ENCODE measurements at places on chromosomes 4 and X.

GRCh38 chr4:22897520-22898108 lies 204.9 kb downstream of the GBA3 start:
- DNase-seq = no peak

DNA sequence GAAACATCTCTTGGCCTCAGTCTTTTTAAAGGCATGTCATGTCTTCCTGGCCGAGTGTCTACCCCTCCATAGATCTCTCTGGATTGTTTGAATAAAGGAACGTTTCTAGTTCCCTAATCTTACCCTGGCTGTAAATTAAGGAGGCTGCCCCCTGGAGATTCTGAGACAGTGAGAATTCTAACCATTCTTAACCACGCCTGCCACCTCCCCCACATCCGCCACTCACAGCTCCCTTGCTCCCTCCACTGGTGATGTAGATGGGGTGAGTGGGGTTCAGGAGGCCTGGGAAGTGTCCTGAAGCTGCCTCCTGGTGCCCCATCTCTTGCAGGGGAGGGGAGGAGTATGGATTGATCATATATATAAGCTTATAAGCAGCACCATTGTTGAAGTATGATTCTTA lies 48.0 kb upstream of the TRIM2 start:
- DNase-seq = no peak

DNA sequence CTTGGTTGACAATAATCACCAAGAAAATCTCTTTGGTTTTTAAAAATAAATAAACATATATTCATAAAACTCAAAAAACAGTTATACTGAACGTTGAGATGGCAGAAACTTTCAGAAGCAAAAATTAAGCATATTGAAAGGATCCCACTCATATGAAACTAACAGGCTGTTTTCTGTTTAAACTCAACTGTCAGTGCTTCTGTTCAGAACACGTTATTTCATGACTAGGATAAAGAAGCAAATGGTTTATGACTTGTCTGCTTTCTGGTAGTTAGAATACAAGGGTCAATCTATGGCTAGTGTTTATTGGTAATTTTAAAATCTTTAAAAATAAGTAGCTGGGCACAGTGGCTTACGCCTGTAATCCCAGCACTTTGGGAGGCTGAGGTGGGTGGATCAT lies 4.1 kb downstream of the GPR82 start:
- DNase-seq = no peak

- no peak for DNase-seq
Observed at GRCh38 chrX:40205471-40205870, 107.7 kb upstream of the BCOR start.

- DNase-seq = no peak
Observed at GRCh38 chrX:118502161-118502789, 6.7 kb downstream of the DOCK11 start.

GRCh38 chr4:48340276-48340964 lies 909 bp upstream of the SLAIN2 start:
- no peak for DNase-seq

DNA sequence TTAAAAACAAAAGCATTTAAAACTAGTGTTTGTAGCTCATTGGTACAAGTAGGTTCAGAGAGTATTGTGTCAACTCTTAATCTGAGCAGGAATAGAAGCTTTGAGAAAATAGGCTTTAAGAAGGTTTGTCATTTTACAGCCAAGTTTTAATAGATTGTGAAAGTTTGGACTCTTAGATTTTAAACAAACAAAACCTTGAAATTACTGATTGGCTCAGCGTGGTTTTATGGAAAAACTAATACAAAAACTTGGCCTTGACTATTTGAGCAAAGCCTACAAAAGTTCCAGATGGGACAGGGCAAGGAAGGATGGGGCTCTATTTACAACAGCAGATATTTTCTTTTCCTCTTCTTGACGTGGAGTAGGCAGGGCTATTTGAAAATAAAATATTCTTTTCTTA lies 16.5 kb downstream of the ZFX start:
- DNase-seq = no peak

- peak; percentile 7 for DNase-seq
Observed at GRCh38 chr4:55184600-55185523, 59.5 kb upstream of the KDR start.

DNA sequence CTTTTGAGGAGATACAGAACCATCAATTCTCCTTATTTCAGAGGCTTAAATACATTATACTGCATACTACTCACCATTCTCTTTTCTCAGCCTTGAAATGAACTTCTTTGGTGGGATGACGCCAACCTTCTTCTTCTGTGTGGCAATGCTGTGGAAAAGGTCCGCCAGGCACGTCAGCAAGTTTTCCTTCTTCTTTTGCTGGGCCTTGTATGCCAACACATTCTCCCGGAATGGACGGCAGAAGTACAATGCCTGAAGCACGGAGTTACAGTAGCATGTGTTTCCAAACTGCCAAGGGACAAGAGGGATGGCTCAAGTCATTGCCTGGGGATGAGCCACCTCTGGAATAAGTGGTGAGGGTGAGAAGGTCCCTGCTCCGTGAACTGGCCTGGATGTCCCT lies 31.2 kb downstream of the USP46 start:
- DNase-seq = no peak

GRCh38 chr4:89438102-89438831 lies 130.7 kb upstream of the GPRIN3 start:
- peak; percentile 24 for DNase-seq

GRCh38 chr4:139265654-139266053 lies 14.4 kb downstream of the MGARP start:
- DNase-seq = no peak

GRCh38 chrX:134911348-134911747 lies 79.4 kb upstream of the SMIM10 start:
- DNase-seq = no peak

DNA sequence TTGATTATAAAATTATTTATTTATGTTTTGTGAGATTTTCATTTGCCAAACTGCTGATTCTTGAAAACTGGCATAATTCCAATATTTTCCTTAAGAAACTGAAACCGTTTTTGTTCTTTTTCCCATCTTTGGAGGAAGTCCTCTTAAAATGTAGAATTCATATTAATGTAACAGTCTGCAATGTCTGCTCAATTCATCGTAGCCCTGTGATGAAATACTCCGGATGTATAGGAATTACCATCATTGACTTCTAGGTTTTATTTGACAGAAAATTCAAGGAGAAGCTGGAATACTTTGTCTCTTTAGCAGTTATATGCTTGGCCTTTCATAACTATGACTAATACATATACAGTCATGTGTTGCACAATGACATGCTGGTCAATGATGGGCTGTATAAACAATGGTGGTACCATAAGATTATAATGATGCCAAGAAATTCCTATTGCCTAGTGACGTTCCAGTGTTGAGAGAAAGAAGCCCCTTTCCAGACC lies 185.0 kb upstream of the GPRIN3 start:
- no peak for DNase-seq

GRCh38 chr4:15612136-15612535 lies 43.0 kb downstream of the FBXL5 start:
- no peak for DNase-seq

DNA sequence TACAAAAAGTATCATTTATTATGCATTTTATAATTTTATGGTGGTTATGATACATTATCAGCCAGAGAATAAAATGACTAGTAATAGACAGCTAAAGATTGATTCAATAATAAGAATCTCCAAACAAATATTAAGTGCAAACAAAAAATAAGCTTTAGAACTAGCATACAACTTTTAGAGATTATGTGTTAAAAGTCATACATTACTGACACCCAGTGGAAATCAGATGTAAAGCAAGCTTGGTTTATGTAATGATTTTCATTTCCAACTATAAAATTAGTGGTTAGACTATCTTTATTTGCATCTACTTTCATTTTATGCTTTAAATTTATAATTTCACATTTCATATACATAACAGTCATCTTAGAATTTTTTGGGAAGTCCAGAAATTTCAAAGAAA lies 57.7 kb downstream of the IL13RA2 start:
- no peak for DNase-seq

- peak; percentile 69 for DNase-seq
Observed at GRCh38 chr4:101806914-101807313, 16.4 kb downstream of the BANK1 start.

- DNase-seq = no peak
Observed at GRCh38 chr4:186190581-186191199, 677 bp upstream of the CYP4V2 start.

DNA sequence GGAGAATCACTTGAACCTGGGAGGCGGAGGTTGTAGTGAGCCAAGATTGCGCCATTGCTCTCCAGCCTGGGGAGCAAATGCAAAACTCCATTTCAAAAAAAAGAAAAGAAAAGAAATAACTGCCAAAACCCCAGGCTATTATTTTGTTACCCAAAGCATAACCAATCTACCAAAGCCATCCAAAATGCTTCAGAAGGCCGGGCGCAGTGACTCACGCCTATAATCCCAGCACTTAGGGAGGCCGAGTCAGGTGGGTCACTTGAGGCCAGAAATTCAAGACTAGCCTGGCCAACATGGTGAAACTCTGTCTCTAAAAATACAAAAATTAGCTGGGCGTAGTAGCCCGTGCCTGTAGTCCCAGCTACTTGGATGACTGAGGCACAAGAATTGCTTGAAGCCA lies 49.8 kb downstream of the SMIM31 start:
- no peak for DNase-seq

- no peak for DNase-seq
Observed at GRCh38 chr4:153294631-153295030, 49.9 kb upstream of the MND1 start.

DNA sequence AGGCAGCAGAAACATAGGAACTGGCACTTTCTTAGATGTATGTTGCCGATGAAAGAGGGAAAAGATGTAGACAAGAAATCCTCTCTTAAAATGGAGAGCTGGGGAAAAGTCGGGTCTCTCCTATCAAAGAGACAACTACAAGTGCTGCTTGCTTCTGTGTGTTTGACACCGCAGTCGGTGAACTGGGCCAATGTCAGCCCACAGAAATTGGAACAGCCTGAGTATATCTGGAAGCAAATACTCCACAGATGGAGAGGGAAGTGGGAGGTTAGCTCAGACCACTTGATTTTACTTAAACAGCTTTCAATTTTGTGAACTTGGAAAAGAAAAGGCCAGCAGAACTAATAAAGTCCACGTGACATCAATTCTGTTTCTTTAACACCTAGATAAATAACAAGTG lies 230.9 kb upstream of the FAT1 start:
- DNase-seq = no peak

DNA sequence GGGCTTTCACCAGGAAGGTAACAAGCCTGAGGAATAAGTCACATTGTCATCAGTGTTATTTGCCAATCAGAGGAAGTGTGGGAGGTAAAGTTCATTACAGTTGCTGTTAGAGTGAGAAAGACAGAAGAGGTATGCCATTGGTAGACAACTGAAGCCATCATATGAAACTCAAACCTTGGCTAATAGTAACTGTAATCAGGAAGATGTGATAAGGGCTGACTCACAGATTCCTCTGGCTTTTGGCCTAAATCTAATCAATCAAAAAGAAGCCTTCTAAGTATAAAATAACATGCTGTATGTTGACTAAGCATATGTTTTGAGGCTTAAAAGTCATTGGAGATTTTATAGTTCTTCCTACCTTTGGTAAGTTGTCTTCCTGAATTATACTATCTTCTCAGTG lies 242.8 kb downstream of the PCDH7 start:
- no peak for DNase-seq

GRCh38 chrX:2391869-2392606 lies 108.7 kb downstream of the DHRSX start:
- no peak for DNase-seq

GRCh38 chrX:13655674-13656073 lies 2.7 kb downstream of the TCEANC start:
- no peak for DNase-seq

- no peak for DNase-seq
Observed at GRCh38 chr4:138869165-138869564, 146.4 kb upstream of the NOCT start.

- no peak for DNase-seq
Observed at GRCh38 chrX:139222511-139223200, 307.9 kb upstream of the F9 start.

DNA sequence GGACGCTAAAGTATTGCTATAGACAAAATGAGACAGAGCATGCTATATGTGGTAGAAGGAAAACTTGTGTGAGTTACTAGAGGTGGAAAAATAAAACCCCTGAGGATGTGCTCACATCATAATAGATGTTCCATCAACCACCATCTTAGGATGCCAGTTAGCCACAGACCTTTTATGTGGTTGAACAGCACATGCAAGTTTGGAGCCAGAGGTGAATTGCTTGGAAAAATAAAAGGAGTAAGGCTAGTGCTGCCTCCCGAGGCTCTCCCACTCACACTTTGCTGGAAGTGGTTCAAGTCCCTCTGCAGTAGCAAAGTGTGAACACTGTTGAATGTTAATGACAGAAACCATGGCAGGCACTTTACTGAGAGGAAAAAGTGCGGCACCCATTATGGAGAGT lies 39.4 kb upstream of the PPARGC1A start:
- DNase-seq = no peak

GRCh38 chr4:147846318-147847155 lies 114.6 kb downstream of the ARHGAP10 start:
- DNase-seq = peak; percentile 41

DNA sequence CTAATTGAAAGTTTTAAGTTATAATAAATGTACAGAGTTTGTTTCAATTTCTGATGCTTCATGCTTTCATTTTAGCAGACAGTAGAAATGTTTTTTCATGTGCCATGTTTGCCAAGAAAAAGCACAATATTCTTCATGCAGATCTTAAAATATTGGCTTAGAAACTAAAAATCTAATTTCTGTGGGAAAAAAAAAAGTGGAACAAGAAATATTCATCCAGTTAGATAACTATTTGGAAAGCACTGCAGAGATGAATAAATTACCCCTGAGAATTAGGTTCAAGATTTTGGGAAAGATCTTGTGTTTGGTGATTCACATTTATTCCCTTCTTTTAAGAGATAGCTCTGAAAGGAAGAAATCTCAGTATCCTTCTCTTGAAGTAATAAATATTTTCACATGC lies 912.5 kb downstream of the C4orf33 start:
- no peak for DNase-seq

DNA sequence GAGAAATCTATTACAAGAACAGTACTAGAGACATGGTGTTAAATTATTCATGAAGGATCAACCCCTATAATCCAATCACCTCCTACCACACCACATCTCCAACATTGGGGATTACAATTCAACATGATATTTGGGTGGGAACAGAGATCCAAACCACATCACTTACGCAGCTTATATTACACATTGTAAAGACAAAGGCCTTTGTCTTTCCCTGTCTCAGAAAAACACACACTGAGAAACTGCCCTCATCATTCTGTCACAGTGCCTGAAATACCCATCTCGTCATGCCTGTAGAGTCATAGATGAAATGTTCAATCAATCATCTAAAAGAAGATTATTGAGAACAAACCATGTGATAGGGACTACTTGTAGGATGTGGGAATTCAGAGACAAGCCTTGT lies 558.8 kb upstream of the GRIA3 start:
- no peak for DNase-seq

DNA sequence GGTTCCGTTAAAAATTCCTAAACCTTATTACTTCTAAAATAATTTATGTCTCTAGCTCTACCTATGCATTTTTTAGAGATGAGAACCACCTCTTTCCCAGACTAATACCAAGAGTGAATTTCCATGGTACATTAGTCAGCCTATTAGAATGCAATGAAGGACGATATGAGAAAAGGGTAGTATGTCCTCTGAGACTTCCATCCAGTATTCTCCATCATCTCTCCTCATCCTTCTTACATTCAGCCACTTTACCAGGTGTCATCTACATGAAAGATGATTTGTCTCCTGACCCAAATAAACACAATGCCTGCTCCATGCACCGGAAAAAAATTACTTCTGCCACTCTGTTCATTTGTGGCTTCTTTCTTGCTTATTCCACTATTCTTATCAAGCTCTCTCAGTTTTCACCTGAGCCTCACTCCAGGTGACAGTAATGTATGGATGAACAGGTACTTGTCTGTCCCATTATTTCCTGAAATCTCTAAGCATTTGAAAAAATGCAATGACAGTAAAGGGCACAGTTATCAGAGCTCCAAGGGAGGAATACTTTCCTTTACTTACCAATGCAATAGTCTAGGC lies 97.9 kb downstream of the MAB21L2 start:
- no peak for DNase-seq

Measured in GM12864 (cell line).